ENCODE measurements at places on chromosomes 11 and 22. TPM values are rescaled to one million over a fixed set of nuclear protein-coding genes. Genes with fewer than 3 reads are reported as not detected.

- DNase-seq, result no peak
Measured at GRCh38 chr11:14578541-14578956, 58.4 kb upstream of the PSMA1 start.

DNA sequence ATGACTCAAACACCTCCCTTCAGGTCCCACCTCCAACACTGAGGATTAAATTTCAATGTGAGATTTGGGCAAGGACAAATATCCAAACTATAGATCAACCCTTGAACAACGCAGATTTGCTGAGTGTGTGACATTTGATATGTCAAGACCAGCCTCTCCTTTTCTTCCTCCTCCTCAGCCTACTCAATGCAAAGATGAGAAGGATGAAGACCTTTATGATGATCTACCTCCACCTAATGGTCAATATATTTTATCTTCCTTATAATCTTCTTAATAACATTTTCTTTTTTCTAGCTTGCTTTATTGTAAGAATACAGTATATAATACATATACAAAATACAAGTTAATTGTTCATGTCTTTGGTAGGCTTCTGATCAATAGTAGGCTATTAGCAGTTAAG lies 67.5 kb upstream of the MPPED2 start:
- DNase-seq, result no peak

The PRR5L gene
- total RNA-seq, result 15.4 TPM

GRCh38 chr11:128837627-128838026 lies 29.5 kb downstream of the KCNJ1 start:
- no peak for DNase-seq

The TEX54 gene
- total RNA-seq, result 18.4 TPM
